ENCODE measurements at places on chromosomes 7 and 10. TPM values are rescaled to one million over a fixed set of nuclear protein-coding genes. Genes with fewer than 3 reads are reported as not detected.

- DNase-seq = peak; percentile 78
These were observed 26.5 kb downstream of the GTF2IRD1 start for GRCh38 chr7:74479961-74480829.

- no peak for DNase-seq
These were observed 362.5 kb downstream of the POM121L12 start for GRCh38 chr7:53397911-53398310.

ECHS1 gene
- total RNA-seq = 130 TPM

RADIL gene
- total RNA-seq = 4.7 TPM

CALHM3 gene
- not detected for total RNA-seq

DNA sequence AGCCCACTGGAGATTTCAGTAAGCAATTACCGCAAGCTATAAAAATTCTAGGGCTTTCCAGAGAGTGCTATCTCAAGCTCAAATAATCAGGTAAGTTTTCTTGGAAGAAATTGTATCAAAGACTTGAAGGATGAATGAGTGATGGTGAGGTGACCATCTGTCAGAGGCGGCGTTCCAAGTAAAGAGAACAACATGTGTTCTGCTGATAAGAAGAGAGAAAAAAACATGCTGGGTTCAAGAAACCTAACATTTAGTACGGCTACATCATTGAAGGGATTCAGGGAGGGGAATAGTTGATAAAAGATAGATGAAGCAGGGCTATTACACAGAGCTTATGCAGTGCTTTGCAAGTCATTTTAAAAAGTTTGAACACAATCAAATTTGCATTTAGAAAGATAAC, 100.7 kb downstream of the GNAI1 start:
- no peak for DNase-seq

NACAD gene
- total RNA-seq = 5.7 TPM

- no peak for DNase-seq
These were observed 74.8 kb downstream of the ZRANB1 start for GRCh38 chr10:125016611-125017202.

ADRB1 gene
- 1.4 TPM for total RNA-seq

GRCh38 chr10:71849461-71849908, 1.6 kb downstream of the PSAP start:
- DNase-seq = no peak

IDI2 gene
- total RNA-seq = not detected

DNA sequence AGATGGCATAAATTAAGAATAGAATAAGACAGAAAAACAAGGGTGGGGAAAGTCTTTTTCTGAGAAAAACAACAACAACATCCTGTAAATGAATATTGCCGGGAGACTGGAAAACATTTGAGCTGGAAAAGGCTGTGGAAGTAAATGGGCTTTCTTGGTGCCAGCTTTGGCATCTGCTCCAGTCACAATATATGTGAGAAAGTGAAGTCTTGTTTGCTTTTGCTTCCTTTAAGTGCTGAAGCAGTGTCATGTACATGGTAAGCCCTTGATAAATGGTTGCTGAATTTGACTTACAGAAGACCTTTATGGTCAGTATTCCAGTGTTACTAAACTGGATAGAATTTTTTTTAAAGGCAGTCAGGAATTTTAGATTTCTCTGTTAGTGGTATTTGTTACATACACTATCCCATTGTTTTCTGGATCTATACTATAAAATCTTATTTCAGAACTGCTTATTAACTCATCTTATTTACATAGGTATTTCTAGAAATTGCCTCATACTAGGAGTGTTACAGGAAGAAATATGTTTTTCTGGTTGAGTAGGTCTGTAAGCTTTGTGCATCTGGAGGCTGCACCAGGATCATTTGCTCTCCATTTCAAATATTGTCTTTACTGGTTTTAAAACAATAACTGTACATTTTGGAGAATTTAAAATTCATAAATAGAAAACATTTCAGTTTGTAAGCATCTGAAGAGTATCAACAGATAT, 201.7 kb upstream of the FOXP2 start:
- no peak for DNase-seq

SFR1 gene
- 8.4 TPM for total RNA-seq

DNA sequence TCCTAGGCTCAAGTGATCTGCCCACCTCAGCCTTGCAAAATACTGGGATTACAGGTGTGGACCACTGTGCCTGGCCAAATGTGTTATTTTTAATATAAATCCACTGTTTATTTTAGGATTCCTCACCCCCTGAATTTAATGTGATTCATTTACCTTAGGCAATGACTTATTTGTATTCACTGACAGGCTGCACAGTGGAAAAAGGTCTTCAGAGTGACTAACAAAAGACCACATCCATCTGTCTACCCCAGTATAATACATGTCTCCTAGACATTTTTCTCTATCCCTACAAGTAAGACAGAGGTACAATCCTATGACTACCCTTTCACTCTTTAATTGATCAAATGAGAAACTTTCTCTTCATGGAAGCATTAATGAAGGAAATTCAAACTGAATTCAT, 230.2 kb downstream of the AHR start:
- DNase-seq = no peak

GRCh38 chr10:112370424-112370819, 3.5 kb upstream of the ACSL5 start:
- no peak for DNase-seq

DNA sequence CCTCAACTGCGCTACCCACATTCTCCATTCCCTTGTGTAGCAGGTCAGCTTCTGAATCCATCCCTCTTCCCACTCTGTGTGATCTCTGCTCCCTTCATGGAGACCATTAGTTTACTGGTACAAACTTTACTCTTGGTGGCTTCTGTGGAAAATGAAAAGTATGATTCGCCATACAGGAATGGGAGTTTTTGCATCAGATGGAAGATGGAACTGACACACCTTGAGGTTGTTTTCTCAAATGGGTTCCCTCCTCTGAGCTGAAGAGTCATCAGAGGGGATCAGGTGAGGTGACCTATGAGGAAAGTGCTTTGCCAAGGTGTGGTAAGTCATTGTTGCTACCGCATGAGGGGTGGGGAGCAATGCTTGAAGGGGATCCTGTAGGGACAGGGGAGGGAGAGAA, 266.8 kb downstream of the INHBA start:
- no peak for DNase-seq

STEAP4 gene
- 105 TPM for total RNA-seq

DNA sequence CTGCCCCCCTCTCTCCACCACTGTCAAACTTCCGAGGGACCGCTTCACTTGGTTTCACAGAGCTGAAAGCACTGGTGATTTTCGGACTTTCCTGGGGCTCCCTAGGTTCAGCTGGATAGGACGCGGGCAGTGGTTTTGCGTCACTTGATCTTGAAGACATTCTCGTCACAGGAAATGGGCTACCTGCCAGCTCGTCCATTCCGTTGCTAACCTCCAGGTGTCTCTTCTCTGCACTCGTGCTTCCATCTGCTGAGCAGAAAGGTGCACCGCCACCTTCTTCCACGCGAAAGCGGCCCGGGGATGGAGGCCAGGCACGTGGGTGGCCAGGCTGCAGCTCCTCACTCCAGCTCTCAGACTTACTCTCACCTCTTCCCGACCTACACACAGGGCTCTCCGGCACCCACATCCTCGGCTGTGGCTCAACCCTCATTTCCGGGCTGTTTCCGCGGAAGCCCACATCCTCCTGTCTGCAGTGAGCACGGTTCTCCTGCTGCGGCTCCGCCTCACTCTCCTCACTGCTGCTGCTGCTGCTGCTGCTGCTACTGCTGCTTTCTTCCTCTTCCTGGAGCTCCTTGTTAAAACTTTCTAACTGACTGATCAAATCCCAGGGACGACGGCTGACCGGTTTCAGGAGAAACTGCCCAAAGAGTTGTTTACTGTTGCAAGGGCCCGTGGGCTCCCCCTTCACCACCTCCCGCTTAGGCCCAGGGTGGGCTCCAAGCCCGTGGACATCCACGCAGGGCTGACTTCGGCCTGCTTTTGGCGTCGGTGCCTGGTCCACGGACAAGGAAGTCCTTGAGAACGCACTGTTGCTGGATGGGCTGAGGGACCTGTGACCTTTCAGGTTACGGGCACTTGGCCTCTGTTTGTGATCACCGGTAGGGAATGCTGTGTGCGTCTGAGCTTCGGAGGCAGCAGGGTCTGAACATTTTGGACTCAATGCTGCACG, 32.1 kb downstream of the JCAD start:
- DNase-seq = peak; percentile 83

- DNase-seq = no peak
These were observed 58.1 kb downstream of the AGMO start for GRCh38 chr7:15503603-15504290.

DNA sequence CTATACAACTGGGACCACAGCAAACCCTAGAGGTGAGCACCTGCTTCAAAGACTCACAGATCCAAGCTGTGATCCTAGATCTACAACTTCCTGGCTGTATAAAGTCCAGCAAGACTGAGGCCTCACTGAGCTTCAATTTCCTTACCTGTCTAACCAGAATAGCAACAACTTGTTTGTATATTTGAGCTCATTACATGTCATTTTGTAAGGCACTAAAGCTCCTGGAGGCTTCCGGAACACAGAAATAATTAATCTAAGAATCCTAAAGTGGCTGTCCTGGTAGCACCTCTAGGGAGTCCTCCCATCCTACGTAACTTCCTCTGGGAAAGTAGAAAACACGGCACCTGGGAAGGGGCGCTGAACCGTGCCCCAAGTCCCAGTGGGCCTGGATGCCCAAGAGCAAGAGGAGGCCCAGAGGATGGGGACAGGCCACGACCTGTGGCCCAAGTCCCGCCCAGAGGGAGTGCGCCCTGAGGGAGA, 39.4 kb downstream of the HK1 start:
- no peak for DNase-seq

- DNase-seq = no peak
These were observed 96.1 kb downstream of the ATE1 start for GRCh38 chr10:121831777-121832176.

DNA sequence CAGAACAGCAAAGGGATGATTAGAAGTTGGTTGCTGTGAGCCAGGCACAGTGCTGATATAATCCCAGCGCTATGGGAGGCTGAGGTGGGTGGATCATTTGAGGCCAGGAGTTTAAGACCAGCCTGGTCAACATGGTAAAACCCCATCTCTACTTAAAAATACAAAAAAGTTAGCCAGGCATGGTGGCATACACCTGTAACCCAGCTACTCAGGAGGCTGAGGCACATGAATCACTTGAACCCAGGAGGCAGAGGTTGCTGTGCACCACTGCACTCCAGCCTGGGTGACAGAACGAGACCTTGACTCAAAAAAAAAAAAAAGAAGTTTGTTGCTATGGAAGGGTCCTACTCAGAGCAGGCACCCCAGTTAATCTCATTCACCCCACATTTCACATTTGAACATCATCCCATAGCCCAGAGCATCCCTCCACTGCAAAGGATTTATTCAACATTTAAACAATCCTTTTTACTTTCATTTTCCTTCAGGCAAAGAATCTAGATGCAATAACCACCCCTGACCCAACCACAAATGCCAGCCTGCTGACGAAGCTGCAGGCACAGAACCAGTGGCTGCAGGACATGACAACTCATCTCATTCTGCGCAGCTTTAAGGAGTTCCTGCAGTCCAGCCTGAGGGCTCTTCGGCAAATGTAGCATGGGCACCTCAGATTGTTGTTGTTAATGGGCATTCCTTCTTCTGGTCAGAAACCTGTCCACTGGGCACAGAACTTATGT, 4.1 kb downstream of the IL6 start:
- DNase-seq = no peak

DNA sequence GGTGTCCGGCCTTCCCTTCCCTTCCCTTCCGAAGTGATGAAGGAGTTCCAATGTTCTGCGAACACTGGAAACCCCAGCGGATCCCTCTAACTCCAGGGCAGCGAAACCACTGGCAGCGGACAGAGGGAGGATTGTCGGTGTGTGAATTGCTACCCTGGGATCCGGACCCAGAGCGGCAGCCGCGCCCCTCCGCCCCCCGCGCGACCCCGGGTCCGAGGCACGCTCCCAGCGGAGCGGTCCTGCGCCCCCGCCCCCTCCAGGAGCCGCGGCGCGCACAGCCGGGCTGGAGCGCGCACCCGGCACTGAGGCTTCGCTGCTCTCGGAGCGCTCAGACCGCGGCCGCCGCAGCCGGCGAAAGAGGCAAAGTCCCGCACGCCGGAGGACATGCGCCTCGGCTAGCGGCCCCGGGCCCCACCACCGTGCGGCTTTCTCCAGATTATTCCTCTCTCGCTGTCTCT, at the start of gene PTPRZ1:
Gene PTPRZ1 (plus strand): TSS at position 331 of the 458 bp plus-strand sequence. CDS start 339 bp downstream, outside the sequence.
- DNase-seq = no peak

TMEM176B gene
- total RNA-seq = 32.7 TPM

CALCR gene
- total RNA-seq = 0.16 TPM

DNA sequence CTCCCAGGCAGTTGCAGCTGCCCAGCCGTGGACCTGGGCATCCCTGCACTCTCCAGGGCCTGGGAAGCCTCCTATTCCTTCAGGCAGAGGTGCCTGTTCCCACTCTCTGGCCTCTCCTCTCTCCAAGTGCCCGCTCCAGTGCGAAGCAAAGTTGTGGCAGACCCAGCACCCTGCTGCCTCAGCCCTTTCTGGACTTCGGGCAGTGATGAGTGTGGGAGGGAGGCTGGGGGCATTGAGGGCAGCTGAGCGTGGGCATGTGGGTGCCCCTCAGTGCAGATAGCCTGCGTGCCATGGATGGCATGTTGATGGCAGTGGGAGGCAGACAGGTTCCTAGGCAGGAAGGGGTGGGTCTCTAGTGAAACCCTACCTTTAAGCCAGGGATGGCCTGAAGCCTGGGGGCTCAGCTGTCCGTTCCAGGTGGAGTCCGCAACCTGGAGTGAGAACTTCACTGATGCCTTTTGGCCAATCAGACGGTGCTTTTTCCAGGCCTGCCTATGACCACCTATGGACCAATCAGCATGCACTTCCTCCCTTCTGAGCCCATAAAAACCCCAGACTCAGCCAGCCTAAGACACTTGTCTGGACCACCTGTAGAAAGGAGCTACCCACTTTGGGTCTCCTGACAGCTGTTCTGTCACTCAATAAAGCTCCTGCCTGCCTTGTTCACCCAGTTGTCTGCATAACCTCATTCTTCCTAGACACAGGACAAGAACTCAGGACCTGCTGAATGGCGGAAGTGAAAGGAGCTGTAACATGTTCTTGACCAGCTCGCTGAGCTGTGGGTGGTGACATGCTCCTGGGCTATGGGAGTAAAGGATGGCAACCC, 26.1 kb downstream of the SVIL start:
- no peak for DNase-seq

GRCh38 chr7:38558761-38559345, 72.3 kb downstream of the AMPH start:
- DNase-seq = no peak

H2AZ2 gene
- 104 TPM for total RNA-seq

DNA sequence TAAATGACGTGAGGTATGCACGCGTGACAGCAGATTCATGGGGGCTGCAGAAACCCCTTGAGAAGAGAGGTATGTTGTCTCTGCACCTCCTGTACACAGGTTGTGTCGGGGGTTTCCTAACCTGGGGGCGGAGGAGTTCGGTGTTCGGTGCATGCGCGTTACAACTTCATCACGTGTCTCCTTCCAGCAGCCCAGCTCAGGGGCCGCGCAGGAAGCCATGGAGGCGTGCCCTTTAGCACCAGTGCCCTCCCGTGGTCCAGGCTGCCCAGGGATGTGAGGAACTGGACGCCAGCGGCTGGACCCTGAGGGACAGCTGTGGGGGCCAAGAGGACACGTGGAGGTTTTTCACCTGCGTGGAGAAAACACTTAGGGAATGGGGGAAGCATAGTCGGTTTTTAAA, 186.4 kb downstream of the EBF3 start:
- DNase-seq = no peak

PON1 gene
- total RNA-seq = not detected

CBLL1 gene
- 29.0 TPM for total RNA-seq
